D341Med (cell line): ENCODE measurements at places on chromosomes 5 and 9.

GRCh38 chr5:68848091-68848490 is 245.7 kb upstream of the SLC30A5 start:
- DNase-seq = no peak

DNA sequence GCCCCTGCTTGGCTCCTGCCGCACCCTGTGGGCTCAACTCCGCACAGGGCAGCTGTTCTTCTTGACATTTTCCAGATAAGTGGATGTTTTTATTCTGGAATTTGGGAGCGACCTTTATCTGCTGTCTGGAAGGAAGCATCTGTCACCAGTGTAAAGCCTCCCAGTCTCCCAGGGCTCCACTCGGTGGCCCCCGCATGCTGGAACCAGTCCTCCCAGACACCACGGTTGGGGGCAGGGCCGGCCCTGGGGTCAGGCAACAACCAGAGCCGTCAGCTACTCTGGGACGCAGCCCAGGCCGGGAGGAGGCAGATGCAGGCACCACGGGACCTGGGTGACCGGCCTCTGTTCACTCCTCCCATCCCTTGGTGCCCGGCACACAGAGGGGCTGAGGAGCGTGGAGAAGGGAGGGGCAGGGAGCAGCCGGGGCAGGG is 92.8 kb upstream of the ADAMTS2 start:
- DNase-seq = peak; percentile 53

DNA sequence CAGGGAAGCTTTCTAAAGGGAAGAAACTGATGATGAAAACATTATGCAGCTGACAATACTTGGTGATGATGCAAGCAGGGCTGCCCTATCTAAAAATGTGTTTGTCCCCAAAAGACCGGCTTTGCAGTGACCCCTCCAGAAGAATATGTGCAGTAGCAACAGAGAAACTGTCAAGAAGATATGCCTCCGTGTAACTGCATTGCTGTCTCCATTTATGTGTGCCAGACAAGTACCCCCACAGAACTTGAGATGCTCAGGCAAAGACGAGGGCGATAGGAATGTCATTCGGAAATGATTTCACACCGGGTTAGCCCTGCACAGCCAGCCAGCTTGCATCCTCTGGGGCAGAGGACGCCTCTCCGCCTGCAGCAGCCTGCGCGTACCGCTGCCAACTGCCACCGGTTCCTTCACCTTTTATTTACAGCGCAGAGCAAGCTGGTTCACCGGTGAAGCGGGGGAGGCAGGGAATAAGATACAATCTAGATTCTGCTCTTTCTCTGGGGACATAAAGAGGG is 2.0 kb downstream of the GABBR2 start:
- DNase-seq = peak; percentile 38

DNA sequence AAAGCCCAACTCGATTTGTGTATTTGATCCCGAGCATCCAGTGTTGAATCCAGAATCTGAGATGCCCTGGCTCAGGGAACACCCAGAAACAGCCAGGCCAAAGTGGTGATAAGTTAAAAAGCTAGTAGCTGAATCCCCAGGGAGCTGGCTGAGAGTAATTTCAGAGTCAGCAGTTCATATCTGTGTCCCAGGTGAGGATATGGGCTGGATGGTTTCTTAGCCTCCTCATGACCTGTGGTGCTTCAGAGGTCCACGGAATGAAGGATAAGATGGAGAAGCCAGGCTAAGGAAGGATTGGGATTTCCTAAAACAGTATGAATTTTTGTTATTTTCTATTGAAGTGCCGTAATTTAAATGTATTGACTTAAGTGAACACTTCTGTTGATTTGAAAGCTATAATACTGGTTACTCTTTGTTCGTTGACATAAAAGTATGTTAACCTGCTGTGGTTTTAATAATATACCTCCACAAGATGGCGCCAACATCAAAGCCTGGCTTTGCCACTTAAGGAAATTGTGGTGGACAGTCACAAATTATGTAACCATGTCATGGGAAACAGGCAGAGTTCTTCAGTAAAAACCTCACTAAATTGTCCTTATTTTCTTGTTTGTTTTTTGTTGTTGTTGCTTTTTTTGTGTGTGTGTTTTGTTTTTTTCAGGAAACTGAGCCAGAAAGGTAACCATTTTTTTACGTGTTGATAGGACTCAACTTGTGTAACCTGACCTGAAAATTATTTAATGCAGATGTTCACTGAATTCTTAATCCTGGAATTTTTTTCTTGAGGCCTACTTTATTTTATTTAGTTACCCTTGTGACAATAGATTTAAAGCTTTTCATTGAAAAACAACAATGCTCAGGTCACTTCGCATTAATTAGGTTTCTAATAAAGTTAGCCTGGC is 11.4 kb downstream of the MTAP start:
- DNase-seq = peak; percentile 43

GRCh38 chr5:148887123-148887881 is 60.9 kb downstream of the ADRB2 start:
- no peak for DNase-seq

DNA sequence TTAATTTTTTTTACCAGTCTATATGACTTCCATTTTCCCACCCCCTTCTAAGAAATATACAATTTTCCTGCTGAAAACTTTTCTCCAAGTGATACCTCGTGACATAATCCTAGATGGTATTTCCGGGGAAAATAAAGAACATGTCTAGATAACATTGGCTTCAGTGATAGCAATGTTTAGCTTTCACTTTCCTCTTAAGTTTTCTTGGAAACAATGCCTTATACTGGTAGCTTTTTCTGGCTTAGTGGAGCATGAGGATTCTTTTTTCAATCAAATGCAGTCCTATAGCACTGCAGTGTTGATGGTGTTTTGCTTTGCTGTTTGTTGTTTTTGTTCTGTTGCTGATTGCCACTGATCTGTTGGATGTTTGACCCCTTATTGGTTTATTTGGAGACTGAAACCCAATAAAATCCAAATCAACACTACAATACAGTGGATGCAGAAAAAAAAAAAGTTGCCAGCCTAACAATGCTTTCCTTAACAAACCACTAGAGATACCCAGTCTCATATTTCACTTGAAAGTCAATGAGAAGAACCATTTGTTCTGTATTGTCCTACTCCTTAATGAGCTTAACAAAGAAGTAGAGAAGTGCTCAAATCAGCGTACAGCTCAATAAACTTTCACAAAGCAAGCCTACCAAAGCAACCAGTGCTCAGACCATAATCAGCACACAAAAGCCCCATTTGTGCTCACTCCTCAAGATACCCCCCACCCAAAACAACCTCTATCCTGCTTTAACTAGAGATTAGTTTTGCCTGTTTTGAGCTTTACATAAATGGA is 74.2 kb upstream of the GRAMD2B start:
- no peak for DNase-seq

GRCh38 chr5:38362713-38363112 is 104.4 kb downstream of the EGFLAM start:
- no peak for DNase-seq

- no peak for DNase-seq
Measured at GRCh38 chr5:175868996-175869638, 2.3 kb upstream of the CPLX2 start.

DNA sequence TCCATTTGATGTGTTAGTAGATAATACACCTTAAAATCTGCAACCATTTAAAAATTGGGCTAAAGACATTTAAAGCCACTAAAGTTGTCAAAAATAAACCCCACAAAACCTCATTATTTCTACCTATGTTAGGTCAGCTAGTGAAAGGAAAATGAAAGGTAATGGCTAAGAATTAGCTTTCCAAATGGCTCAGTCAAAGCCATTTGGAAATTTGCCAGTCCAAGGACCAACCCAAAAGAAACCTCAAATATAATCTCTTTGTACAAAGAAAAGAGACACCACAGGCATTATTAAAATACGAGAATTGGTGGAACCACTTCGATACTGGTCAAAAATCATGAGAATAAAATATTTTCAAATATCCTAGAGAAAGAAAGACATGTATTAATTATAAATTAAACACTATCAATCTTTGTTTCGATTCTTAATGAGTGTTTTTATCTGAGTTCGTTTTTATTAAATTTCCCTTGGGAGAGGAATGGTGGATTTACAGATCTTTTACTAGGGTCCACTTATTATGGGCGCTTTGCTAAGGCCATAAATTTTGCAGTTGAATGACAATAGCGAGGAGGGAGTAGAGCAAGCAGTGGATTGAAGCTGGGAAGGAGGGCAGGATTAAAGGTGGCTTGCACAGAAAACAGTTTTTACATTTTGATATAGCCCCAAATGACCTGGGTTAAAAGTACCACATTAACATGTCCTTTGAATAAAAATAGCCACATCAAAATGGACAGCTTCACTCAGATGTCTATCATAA is 116.8 kb upstream of the SHB start:
- DNase-seq = no peak

DNA sequence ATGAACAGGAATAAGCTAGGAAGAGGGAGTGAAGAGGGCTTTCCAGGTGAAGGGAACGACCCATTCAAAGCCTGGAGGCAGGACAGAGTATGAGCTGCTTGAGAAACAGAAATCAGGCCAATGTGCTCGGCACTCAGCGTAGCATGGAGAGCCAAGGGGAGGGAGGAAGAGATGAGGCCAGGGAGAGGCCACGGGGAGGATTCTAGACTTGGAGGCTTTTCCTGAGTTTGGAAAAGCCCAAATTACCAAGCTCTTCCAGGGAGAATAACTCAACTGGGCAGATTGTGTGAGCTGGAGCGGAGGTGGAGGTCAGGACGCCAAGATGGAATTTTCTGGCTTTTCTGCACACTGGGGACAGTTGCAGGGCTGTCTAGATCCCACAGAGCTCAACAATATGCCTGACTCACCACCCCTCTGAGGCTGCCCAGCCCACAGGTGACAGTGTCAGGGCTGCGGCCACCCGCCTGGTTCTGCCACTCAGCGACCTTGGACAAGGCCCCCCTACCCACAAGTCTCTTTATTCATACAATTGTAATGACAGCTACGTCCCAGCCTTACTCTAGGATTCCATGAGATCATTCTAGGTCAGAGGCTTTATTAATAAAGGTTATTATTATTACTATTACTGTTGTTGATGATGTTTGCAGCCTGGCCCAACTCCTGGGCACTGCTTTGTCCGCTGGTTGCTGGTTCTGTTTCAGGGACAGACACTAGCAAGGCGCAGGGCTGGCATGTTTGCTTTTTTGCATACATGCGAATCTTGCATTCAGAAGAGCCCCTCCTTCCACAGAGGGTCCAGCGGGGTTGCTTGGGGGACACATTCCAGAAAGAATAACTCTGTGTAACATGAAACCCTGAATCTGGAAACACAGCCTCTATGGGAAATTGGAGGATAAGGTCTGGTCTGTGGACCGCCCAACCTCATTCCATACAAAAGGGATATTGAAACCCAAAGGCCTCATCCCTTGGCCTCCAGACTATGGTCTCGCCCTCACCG is 9.4 kb upstream of the LMX1B start:
- no peak for DNase-seq
